ENCODE measurements at places on chromosomes 12 and 14.

GRCh38 chr12:111435661-111436201, 30.0 kb downstream of the SH2B3 start:
- DNase-seq = no peak

- DNase-seq = no peak
Measured at GRCh38 chr14:87492561-87492960, 500.4 kb downstream of the GALC start.

DNA sequence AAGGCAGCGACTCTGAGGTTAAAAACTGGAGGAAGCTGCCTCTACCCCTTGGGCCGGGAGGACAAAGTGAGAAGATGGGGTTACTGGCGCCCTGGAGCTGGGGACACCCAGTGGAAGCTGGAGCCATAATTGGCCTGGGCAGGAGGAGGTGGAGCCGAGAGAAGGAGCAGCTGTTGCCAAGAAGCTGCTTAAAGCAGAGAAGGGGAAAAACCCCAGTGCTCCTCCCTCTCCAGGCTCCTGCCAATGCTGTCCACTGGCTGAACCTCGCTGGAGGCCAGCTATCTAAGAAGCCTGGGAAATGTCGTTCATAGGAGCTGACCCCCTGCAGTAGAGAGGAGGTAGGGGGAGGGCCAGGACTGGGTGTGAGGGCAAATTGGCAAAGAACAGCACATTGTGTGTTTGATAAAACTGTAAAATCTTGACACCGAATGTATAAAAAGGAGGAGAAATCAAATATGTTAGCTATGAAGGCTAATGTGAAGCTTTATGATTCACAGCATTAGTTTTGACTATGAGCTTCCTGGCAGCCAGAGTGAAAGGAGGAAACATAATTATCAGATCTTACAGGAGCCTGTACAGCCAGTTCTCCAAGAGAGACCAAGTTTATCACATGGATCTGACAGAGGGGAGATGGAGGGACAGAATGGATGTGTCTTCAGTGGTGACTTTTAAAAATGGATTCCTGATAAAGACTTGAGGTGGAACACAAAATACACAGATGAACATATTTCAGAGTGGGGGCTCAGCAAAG, 9.5 kb downstream of the HHIPL1 start:
- DNase-seq = peak; percentile 60

- DNase-seq = no peak
Measured at GRCh38 chr12:82300611-82301010, 57.6 kb downstream of the CCDC59 start.

DNA sequence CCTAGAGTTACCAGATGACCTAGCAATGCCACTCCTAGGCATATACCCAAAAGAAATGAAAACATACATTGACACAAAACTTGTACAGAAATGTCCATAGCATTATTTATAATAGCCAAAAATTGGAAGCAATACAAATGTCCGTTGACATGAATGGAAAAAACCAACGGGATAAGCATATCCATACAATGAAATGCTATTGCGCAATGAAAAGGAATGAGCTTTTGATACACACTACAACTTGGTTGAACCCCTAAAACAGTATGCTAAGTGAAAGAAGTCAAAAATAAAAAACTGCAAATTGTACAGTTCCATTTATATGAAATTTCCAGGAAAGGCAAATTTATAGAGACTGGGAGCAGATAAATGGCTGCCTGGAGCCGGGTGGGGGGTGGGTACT, 90.6 kb upstream of the G2E3 start:
- DNase-seq = no peak

DNA sequence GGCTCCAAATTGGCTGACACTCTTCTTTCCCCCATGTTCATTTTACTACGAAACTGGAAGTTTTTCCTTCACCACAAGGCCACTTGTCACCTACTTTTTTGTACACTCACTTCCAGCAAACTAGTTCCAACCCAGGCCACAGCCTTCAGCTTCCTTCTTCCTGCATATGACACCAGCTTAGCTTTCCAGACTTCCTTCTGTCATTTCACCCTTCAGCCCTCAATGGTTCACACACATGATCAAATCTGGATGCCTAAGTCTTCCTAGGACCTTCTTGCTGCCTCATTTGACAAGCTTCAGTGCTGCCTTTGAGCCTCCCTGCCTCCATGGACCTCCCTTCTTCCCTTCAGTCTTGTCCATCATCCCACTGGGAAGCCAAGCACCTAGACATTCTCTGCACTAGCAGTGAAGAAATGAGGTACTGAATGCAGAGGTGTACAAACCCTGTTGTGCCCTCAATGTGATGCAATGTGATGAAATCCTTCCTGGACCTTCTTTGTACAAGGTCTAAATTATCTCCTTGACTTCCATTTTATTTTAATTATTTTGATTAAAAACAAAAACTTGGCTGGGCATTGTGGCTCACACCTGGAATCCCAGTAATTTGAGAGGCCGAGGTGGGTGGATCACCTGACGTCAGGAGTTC, 4.3 kb upstream of the REC8 start:
- DNase-seq = no peak

- DNase-seq = no peak
Measured at GRCh38 chr14:68766299-68767247, 26.3 kb downstream of the ZFP36L1 start.

DNA sequence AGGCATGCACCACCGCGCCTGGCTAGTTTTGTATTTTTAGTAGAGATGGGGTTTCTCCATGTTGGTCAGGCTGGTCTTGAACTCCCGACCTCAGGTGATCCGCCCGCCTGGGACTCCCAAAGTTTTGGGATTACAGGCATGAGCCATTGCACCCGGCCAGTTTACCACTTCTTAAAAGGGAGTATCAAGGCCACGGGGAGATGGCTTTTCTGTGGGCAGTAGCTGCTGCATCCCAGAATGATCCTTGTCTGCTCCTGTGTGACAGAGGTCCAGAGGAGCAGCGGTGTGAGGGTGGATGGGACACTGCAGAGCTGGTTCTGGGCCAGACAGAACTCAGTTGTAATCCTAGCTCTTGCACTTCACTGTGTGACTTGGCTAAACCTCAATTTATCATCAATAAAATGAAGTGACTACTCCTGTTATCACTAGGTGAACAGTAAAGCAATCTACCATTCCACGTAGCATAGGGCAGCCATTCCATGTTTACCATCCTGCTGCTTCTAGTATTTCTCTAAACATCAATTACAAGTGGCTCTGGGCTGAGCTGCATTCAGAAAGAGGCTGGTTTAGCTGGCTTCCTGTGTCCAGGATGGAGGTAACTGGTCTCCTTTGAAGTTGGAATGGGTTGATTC, 3.0 kb upstream of the NPFF start:
- no peak for DNase-seq

GRCh38 chr12:19440019-19440858, 947 bp downstream of the AEBP2 start:
- DNase-seq = peak; percentile 51

DNA sequence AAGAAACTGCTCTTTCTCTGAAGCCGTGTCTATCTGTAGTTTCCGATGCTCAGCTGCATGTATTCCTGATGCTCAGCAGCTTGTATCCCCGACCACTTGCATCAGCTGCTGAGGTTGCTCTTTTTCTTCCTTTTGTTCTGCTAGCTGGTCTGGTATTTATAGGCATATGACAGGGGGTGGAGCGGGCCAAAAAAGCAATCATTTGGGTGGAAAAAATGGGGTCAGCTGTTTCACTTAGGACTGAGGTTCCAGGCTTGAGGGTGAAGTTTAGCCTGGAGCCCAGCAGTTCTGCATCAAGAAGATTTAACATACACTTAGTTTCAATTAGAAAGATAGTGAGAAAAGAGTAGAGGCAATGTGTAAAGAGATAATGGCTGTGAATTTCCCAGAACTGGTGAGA, 23.6 kb upstream of the AMN1 start:
- no peak for DNase-seq

Data from midbrain (tissue), 1 donor.